ENCODE measurements at places on chromosomes 1 and 21. TPM values are rescaled to one million over a fixed set of nuclear protein-coding genes. Genes with fewer than 3 reads are reported as not detected.

FAM163A gene
- not detected for total RNA-seq

- H3K27me3 ChIP-seq: no peaks in the 10 kb centered on the region
- no peaks in the 10 kb centered on the region for H3K36me3 ChIP-seq
- DNase-seq: no peak
- peak overlapping the region; percentile 4 for H3K27ac ChIP-seq
- H3K4me3 ChIP-seq: peak overlapping the region; percentile 0
Measured at GRCh38 chr1:78009836-78010235, 5.1 kb downstream of the DNAJB4 start.

DNA sequence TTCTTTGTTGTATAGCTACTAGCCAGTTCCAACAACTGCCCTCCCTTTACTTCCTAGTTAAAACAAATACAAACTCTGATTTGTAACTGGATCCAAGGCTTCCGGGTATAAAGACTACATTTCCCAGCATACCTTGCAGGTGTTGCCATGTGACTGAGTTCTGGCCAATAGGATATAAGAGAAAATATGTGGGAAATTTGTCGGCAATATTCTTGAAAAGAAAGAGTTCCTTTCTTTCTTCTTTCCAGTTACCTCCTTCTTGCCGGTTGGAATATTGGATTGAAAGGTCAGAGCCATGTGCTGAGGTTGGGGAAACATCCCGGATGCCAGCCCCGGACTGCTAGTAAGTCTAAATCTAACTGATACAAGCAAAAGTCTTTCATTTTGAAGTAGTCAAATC is 23.0 kb upstream of the ZBTB40 start:
- H3K36me3 ChIP-seq: no peaks in the 10 kb centered on the region
- no peak overlapping the region for H3K27ac ChIP-seq
- H3K27me3 ChIP-seq: no peaks in the 10 kb centered on the region
- no peak for DNase-seq
- no peak overlapping the region for H3K4me3 ChIP-seq

DNA sequence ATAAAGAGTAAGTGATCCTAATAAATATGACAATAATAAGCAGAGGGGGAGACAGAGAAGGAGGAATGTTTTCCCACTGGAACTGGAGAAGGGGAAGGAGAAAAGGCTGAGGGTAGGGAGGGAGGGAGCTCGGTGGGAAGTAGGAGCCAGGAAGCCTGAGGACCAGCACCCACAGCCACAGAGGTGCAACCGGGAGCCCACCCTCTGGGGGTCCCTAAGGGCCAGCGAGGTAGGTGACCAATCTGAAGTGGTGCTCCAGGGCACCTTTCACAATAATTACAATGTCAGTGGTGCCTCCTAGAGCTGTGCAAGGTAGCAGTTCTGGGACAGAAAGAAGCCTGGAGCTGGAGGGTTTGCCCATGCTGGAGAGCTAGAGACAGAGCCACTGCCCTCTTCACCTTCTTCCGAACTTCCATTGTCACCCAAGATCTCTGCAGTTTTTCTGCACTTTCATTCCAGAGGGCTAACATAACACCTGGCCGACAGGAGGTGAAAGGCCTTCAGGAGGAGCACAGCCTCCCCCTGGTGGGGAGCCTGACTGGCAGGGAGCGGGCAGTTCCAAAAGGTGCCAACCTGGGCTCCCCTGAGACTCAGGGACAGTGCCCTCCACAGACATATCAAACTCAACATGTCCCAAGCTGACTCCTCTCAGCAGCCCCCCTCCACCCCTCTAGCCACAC is 4.1 kb upstream of the AHCYL1 start:
- no peak overlapping the region for H3K4me3 ChIP-seq
- no peaks in the 10 kb centered on the region for H3K36me3 ChIP-seq

WNT3A gene
- total RNA-seq: not detected

DNA sequence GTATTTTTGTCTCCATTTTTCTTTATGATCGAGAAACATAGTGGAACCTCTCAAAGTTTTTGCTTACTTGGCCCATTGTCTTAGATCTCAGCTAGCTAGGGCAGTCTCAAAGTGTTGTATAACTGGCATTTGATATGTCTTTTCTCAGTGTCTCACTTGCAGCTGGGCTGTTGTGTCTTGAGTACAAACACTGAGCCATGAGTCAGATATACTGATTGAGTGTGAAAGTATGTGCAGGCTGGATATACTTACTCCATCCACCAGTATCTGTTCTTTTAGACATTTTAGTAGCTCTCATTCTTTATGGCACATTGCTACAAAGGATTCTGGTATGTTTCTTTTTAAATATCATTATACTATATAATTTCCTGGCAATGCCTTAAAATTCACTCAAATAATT is 14.3 kb upstream of the GPR52 start:
- H3K27me3 ChIP-seq: no peaks in the 10 kb centered on the region
- no peaks in the 10 kb centered on the region for H3K36me3 ChIP-seq
- H3K27ac ChIP-seq: no peak overlapping the region
- no peak for DNase-seq
- no peaks in the 10 kb centered on the region for H3K4me1 ChIP-seq

- no peak overlapping the region for H3K27ac ChIP-seq
- no peaks in the 10 kb centered on the region for H3K4me1 ChIP-seq
- no peak for DNase-seq
- H3K36me3 ChIP-seq: no peaks in the 10 kb centered on the region
- H3K27me3 ChIP-seq: no peaks in the 10 kb centered on the region
Measured at GRCh38 chr21:36908260-36908908, 58.1 kb downstream of the HLCS start.

MORN1 gene
- total RNA-seq: 0.59 TPM

GRCh38 chr1:221574529-221574928 is 167.4 kb downstream of the DUSP10 start:
- no peak for DNase-seq
- no peaks in the 10 kb centered on the region for H3K4me1 ChIP-seq
- H3K4me3 ChIP-seq: no peak overlapping the region
- H3K27me3 ChIP-seq: no peaks in the 10 kb centered on the region
- H3K27ac ChIP-seq: no peak overlapping the region

DNA sequence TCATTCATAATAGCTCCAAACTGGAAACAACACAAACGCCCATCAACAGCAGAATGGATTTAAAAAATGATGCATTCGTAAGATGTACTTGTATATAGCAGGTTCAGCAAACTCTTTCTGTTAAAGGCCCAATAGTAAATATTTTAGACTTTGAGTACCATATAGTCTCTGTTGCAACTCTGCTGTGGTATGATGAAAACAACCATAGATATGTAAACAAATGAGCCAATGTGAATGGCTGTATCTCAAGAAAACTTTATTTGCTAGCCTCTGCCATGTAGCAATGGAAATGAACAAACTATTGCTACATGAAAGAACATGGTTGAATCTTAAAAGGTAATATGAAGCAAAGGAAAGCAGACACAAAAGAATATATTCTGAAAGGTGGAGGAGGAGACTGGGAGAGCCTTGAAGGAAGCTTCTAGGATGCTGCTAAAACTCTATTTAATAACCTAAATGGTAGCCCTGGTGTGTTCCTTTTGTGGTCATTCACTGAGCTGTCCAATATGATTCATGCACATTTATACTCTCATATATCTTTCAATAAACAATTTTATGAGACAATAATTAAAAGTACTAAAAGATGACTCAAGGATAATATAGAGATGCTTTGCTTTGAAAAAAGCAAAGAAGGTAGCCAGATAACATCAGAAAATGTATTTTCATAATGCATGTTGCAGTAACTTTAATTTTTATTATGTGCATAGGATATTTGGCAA is 29.1 kb upstream of the FMO3 start:
- no peak overlapping the region for H3K27ac ChIP-seq
- H3K4me1 ChIP-seq: no peaks in the 10 kb centered on the region
- no peaks in the 10 kb centered on the region for H3K36me3 ChIP-seq
- no peak for DNase-seq
- H3K4me3 ChIP-seq: no peak overlapping the region

- no peak overlapping the region for H3K4me3 ChIP-seq
- no peaks in the 10 kb centered on the region for H3K36me3 ChIP-seq
- peak; percentile 30 for DNase-seq
- no peaks in the 10 kb centered on the region for H3K27me3 ChIP-seq
- H3K27ac ChIP-seq: peak overlapping the region; percentile 63
Measured at GRCh38 chr1:166080277-166080966, 86.4 kb downstream of the FAM78B start.

MYOCOS gene
- not detected for total RNA-seq

CELA2B gene
- total RNA-seq: not detected

TEX38 gene
- not detected for total RNA-seq

GRCh38 chr1:207893737-207894582 is 17.0 kb downstream of the CD34 start:
- DNase-seq: no peak
- H3K36me3 ChIP-seq: no peaks in the 10 kb centered on the region
- peak overlapping the region; percentile 25 for H3K27ac ChIP-seq
- H3K4me3 ChIP-seq: no peak overlapping the region
- H3K4me1 ChIP-seq: no peaks in the 10 kb centered on the region

DUSP10 gene
- total RNA-seq: 10.9 TPM

RIPK4 gene
- total RNA-seq: 9.7 TPM

EDARADD gene
- total RNA-seq: 0.55 TPM

KRTAP20-1 gene
- not detected for total RNA-seq

GRCh38 chr1:200226969-200227303 is 182.9 kb downstream of the ZNF281 start:
- no peak overlapping the region for H3K4me3 ChIP-seq
- H3K27me3 ChIP-seq: no peaks in the 10 kb centered on the region
- no peak for DNase-seq
- H3K36me3 ChIP-seq: no peaks in the 10 kb centered on the region
- H3K27ac ChIP-seq: no peak overlapping the region

GRCh38 chr1:217465102-217465501 is 165.8 kb downstream of the GPATCH2 start:
- no peak overlapping the region for H3K27ac ChIP-seq
- no peak overlapping the region for H3K4me3 ChIP-seq
- no peaks in the 10 kb centered on the region for H3K4me1 ChIP-seq
- no peak for DNase-seq
- H3K36me3 ChIP-seq: no peaks in the 10 kb centered on the region

GRCh38 chr1:41101076-41101475 is 79.6 kb upstream of the SLFNL1 start:
- H3K4me1 ChIP-seq: peaks cover 15% of the 10 kb centered on the region
- no peak for DNase-seq
- H3K27me3 ChIP-seq: no peaks in the 10 kb centered on the region
- H3K36me3 ChIP-seq: no peaks in the 10 kb centered on the region
- H3K4me3 ChIP-seq: no peak overlapping the region
- H3K27ac ChIP-seq: peak overlapping the region; percentile 81

ZFYVE9 gene
- total RNA-seq: 44.9 TPM

- H3K4me1 ChIP-seq: no peaks in the 10 kb centered on the region
- DNase-seq: no peak
Measured at GRCh38 chr1:97610748-97611147, 310.1 kb downstream of the DPYD start.

GRCh38 chr1:29624320-29625083 is 388.2 kb downstream of the PTPRU start:
- no peak for DNase-seq
- no peaks in the 10 kb centered on the region for H3K27me3 ChIP-seq
- no peak overlapping the region for H3K27ac ChIP-seq

GRCh38 chr1:185594786-185595410 is 139.3 kb upstream of the HMCN1 start:
- H3K36me3 ChIP-seq: no peaks in the 10 kb centered on the region
- no peaks in the 10 kb centered on the region for H3K4me1 ChIP-seq
- no peak overlapping the region for H3K27ac ChIP-seq
- H3K4me3 ChIP-seq: no peak overlapping the region
- no peak for DNase-seq
- H3K27me3 ChIP-seq: no peaks in the 10 kb centered on the region

- no peaks in the 10 kb centered on the region for H3K27me3 ChIP-seq
- H3K4me3 ChIP-seq: no peak overlapping the region
- H3K27ac ChIP-seq: peak overlapping the region; percentile 91
- DNase-seq: no peak
- no peaks in the 10 kb centered on the region for H3K36me3 ChIP-seq
- H3K4me1 ChIP-seq: peaks cover 3% of the 10 kb centered on the region
Measured at GRCh38 chr1:204443871-204444581, 32.4 kb upstream of the PPP1R15B start.

- no peaks in the 10 kb centered on the region for H3K36me3 ChIP-seq
- no peak overlapping the region for H3K27ac ChIP-seq
- H3K4me3 ChIP-seq: no peak overlapping the region
Measured at GRCh38 chr1:109207467-109208103, 6.1 kb upstream of the SARS1 start.

GRCh38 chr1:165840423-165840822 is 13.0 kb downstream of the UCK2 start:
- H3K27me3 ChIP-seq: no peaks in the 10 kb centered on the region
- H3K27ac ChIP-seq: no peak overlapping the region
- no peaks in the 10 kb centered on the region for H3K36me3 ChIP-seq
- no peaks in the 10 kb centered on the region for H3K4me1 ChIP-seq
- DNase-seq: no peak
- no peak overlapping the region for H3K4me3 ChIP-seq

GBP7 gene
- not detected for total RNA-seq

DNA sequence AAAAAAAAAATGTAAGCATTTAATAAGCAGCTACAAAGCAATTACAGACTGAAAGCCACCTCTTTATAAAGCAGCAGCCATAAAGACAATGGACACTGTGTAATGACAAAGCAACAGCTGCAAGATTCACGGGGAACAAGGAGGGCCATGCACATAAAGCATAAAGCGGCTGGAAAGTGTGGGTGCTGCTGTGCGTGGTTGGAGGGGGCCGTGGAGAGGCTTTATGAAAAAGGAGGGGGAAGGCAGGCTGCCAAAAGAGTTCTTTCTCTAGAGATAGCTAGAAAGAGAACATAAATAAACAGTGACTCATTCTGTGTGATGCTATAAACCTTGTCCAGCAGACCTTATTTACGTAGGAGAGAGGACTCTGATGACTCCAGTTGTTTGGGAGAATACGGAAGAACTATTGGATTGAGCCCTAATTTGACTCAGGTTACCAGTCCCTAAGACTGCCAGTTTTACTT is 49.3 kb downstream of the ADAMTS1 start:
- no peaks in the 10 kb centered on the region for H3K27me3 ChIP-seq
- no peak overlapping the region for H3K4me3 ChIP-seq
- peak overlapping the region; percentile 89 for H3K27ac ChIP-seq

GRCh38 chr1:47644212-47644573 is 206.3 kb downstream of the FOXD2 start:
- no peaks in the 10 kb centered on the region for H3K36me3 ChIP-seq
- DNase-seq: no peak
- H3K4me3 ChIP-seq: no peak overlapping the region
- H3K27me3 ChIP-seq: no peaks in the 10 kb centered on the region
- peak overlapping the region; percentile 39 for H3K27ac ChIP-seq
- no peaks in the 10 kb centered on the region for H3K4me1 ChIP-seq

ACTL8 gene
- total RNA-seq: not detected

LCE1F gene
- total RNA-seq: not detected

DNASE2B gene
- not detected for total RNA-seq

PTGFRN gene
- 133 TPM for total RNA-seq

ALX3 gene
- not detected for total RNA-seq

DNA sequence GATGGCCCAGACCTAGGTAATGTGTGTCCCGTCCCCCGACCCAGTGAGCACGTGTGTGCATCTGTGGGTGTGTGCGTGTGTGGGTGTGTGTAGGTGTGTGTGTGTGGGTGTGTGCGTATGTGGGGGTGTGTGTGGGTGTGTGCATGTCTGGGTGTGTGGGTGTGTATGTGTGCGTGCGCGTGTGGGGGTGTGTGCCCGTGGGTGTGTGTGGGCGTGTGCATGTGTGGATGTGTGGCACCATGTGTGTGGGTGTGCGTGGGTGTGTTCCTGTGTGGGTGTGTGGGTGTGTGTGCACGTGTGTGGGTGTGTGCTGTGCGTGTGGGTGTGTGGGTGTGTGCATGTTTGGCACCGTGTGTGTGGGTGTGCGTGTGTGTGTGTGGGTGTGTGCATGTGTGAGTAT is 309.5 kb downstream of the KIF26B start:
- H3K36me3 ChIP-seq: no peaks in the 10 kb centered on the region
- DNase-seq: no peak
- no peak overlapping the region for H3K27ac ChIP-seq

Data from uterus (tissue), 4 donors.